Left lung (tissue), 14 donors: ENCODE measurements at places on chromosomes 4 and X.

GRCh38 chr4:10285028-10285427, 168.4 kb upstream of the WDR1 start:
- DNase-seq: no peak

- no peak for DNase-seq
Observed at GRCh38 chrX:20217271-20217670, 49.4 kb downstream of the RPS6KA3 start.

DNA sequence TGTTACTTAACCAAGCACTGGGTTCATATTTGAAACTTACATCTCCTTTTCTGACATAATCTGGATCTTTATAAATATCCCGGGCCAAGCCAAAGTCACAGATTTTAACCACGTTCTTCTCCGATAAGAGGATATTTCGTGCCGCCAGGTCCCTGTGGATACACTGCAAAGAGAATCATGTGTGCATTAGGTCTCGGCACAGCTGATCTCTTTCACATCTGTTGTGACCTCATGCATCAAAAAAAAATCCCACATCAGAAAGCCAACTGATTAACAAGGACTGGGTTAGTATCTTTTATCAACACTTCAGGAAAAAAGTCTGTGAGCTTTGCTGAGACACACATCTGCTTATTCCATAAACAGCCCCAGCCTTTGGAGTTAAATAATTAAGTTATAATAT, 35.5 kb downstream of the KDR start:
- DNase-seq: no peak

DNA sequence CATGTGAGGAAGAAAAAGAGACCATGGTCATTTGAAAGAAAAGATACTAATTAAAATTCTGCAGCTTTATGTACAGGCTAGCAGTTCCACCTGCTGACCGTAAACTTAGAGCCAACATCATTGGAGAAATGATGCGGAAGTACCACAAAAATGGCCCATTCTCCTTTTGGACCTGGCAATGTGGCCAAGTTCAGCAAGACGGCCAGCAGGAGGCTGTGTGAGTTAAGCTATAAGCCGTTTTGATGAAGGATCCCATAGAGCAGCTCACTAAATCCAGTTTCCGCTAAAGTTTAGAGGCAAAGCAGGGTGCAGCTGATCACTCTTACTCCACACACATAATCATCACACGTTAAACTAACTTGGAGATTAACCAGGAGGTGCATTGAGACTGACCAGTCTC, 133.8 kb downstream of the LDB2 start:
- DNase-seq: no peak

- no peak for DNase-seq
Observed at GRCh38 chr4:41525129-41525528, 12.8 kb upstream of the LIMCH1 start.

- no peak for DNase-seq
Observed at GRCh38 chr4:26083987-26084386, 170.0 kb downstream of the SMIM20 start.

DNA sequence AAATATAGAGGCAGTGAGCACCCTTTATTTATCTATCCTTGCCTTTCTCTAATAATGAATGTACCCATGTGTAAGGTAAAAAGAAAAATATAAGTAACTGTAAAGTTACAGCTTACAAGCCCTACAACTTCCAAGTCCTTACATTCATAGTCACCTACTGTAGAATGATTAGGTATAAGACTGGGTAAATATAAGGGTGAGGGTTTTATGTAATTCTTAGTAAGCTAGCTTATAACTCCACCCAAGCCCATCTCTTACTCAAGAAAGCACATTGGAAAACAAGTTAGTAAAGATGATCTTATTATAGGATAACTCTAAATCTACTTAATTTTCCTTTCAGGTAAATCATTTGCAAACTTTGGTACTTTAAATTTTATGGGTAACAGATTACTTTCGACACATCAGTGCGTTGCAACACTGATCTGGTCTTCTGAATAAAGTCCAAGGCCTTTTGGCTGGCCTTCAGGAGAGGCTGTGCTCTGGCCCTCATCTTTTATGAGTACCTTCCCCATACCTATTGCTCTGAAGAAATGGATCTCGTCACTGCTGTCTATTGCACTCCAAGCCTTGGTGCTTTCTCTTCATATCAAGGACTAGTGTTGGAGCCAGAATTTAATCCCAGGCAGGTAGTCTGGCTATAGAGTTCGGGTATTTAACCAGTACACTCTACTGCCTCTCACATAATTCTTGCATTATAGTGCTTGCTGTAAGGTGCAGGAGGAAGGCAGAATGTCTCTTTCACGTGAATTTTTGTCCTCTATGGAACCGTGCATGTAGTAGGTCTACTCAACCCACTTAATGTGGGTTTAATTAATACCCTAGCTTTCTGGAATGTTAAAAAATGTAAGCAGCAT, 443.6 kb upstream of the AR start:
- DNase-seq: no peak

DNA sequence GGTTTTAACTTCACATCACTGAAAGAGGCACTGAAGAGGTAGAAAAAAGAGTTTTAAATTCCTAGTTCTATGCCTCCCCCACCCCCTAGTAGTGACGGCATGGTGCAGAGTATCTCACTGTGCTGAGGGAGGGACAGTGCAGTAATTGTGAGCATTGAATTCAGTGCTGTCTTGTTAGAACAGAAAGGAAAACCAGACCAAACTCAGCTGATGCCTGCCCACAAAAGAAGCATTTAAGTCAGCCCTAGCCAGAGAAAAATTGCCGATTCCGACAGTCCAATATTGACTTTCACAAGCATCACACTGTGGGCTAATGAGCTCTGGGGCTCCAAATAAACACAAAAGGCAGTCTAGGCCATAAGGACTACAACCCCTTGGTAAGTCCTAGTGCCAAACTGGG, 417.7 kb downstream of the AR start:
- no peak for DNase-seq

- no peak for DNase-seq
Observed at GRCh38 chr4:154927126-154927680, 146.1 kb downstream of the RBM46 start.

GRCh38 chr4:16067515-16067914, 16.3 kb downstream of the PROM1 start:
- no peak for DNase-seq

DNA sequence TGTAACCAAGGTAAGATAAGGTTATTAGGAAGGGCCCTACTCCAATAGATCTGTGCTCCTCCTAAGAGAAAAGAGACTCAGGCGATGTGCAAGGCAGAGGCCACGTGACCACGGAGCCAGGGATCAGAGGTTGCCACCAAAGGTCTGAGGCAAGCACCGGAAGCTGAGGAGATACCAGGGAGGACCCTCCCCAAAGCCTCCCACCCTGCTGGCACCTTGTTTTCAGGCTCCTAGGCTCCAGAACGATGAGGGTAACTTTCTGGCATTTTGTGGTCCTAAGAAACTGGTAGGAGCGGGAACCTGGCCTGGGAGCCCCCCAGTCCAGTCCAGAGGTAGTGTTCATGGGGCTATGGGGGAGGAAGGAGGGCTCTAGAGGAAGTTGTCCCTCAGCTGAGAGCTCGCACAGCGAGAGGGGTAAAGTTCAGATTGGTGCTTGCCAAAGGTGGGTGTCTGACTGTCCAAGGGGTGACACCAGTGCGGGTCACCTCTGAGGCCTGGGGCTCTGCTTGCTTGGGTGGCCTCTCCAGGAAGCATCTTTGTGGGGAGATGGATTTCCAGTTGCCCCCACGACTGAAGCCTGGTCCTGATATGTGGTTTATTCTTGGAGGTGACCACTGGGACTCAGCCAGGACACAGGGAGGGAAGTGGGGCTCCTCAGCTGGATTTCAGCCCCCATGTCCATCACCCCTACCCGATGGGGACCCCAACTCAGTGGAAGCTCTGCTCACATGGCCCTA, 7.5 kb upstream of the LETM1 start:
- no peak for DNase-seq

DNA sequence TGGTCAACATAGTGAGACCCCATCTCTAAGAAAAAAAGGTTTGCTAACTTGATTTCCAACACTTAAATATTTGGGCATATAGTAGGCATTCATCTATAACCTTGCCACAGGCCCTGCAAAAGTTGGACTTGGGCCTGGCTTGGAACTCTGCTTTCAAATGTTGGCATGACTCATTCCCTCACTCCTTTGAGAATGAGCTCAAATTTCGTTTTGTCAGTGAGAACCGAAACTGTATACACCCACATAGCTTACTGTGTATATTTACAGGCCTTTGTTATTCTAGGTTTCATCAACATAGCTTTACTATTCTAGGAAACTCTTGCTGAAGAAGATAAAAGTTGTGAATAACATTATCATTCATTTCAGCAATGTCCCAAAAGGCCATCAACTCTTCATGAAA, 88.7 kb upstream of the ELOVL6 start:
- no peak for DNase-seq

- DNase-seq: no peak
Observed at GRCh38 chrX:130772105-130772775, 130.8 kb downstream of the ENOX2 start.

GRCh38 chrX:145631461-145631951, 186.1 kb upstream of the SLITRK2 start:
- DNase-seq: no peak

DNA sequence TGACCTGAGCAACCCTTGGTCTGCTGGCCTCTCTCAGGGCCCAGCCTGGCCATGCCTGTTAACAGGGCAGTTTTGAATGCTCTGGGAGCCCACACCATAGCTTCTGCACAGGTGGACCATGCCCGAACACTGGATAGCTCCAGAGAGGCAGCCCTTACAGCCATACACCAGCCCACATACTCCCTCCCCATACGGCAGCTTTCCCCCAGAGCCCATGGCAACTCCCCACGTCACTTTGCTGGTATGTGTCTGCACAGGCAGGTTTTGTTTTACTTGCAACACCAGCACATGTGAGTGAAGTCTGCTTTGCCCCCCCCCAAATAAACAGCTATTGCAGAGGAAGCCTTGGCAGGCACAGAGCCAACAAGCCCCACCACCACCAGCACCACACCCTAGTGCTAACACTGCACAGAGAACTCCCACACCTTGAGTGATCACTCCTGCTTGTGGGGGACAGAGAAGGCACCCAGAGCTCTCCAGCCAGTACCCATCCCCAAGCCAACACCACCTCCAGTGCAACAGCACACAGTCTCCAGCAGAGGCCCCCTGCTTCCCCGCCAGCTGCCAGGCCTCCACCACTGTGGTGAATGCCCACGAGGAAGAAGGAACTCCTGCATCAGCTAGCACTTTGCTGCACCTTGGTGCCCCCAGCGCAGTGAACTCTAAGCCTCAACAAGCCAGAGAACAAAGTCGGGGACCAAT, 87.3 kb downstream of the STPG2 start:
- DNase-seq: no peak

DNA sequence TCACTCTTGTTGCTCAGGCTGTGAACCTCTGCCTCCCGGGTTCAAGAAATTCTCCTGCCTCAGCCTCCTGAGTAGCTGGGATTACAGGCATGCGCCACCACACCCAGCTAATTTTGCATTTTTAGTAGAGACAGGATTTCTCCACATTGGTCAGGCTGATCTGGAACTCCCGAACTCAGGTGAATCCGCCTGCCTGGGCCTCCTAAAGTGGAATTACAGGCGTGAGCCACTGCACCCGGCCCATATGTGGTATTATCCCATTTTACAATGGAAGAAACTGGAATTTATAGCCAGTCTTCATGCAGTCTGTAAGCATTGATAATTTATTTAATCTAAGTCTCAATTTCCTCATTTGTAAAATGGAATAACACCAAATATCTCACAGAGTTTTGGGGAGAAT, 161.8 kb downstream of the GABRB1 start:
- DNase-seq: no peak

- no peak for DNase-seq
Observed at GRCh38 chr4:40205259-40206198, 8.7 kb downstream of the RHOH start.

DNA sequence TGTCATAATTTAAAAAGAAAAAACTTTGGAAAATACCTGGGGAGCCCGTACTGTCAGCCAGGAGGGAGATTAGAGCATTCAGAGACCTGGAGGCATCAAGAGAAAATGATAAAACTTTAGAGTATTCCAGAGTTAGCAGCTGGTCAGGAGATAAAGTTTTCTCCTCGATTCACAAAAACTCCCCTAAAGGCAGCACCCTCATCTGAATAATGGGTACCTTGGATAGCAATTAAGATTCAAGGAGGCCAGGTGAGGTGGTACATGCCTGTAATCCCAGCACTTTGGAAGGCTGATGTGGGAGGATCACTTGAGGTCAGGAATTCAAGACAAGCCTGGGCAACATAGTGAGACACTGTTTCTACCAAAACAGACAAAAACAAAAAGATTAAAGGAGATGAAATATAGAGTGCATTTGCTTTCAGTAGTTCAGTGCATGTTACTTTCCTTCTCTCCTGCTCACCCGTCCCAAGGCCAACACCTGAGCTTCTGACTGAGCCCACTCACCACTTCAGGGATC, 18.6 kb upstream of the RAB40A start:
- DNase-seq: no peak

GRCh38 chr4:53557669-53558064, 33.6 kb downstream of the LNX1 start:
- DNase-seq: no peak

DNA sequence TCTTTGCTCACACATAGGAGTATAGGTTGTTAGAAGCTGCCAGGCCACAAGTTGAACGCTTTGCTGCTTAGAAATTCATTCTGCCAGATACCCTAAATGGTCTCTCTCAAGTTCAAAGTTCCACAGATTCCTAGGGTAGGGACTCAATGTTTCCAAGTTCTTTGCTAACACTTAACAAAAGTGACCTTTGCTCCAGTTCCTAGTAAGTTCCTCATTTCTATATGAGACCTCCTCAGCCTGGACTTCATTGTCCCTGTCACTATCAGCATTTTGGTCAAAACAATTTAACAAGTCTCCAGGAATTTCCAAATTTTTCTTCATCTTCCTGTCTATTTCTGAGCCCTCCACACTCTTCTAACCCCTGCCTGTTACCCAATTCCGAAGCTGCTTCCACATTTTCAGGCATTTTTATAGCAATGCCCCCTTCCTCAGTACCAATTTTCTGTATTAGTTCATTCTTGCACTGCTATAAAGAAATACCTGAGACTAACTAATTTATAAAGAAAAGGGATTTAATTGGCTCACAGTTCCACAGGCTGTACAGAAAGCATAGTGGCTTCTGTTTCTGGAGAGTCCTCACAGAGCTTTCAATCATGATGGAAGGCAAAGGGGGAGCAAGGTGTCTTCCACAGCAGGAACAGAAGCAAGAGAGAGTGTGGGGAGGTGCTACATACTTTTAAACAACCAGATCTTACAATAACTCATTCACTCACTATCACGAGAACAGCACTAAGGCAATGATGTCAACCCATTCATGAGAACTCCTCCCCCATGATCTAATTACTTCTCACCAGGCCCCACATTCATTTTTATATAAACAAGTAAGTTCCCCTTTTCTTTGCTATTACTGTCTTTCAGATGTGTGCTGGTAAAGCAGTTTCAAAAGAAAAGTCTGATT, 11.5 kb upstream of the TLR1 start:
- no peak for DNase-seq

GRCh38 chrX:149272690-149273463, 232.2 kb downstream of the IDS start:
- no peak for DNase-seq

- DNase-seq: peak; percentile 47
Observed at GRCh38 chr4:98996056-98996764, 689 bp downstream of the METAP1 start.

DNA sequence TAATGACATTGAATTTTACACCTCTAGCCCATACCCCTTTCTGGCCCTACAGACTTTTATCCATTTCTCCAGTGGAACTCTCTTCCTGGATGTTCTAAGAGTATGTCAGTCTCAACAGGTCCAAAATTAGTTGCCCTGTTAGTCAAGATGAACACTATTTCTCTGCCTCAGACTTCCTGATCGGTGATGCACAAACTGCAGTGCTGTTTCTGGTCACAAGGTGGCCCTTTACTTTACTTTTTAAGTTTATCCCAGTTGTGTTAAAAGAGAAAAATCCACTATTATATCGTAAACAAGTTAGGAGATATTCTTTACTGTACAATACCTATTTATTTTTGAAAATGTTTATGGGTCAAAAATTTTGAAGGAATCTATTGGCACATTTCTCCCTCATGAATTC, 13.1 kb downstream of the TCEAL7 start:
- DNase-seq: no peak
